H1 (cell line): ENCODE measurements at places on chromosomes 5 and 9. TPM values are rescaled to one million over a fixed set of nuclear protein-coding genes. Genes with fewer than 3 reads are reported as not detected.

The TEX48 gene
- total RNA-seq: not detected in 2 replicates

The CD180 gene
- not detected in 2 replicates for total RNA-seq

The TAF11L10 gene
- total RNA-seq: not detected in 2 replicates

DNA sequence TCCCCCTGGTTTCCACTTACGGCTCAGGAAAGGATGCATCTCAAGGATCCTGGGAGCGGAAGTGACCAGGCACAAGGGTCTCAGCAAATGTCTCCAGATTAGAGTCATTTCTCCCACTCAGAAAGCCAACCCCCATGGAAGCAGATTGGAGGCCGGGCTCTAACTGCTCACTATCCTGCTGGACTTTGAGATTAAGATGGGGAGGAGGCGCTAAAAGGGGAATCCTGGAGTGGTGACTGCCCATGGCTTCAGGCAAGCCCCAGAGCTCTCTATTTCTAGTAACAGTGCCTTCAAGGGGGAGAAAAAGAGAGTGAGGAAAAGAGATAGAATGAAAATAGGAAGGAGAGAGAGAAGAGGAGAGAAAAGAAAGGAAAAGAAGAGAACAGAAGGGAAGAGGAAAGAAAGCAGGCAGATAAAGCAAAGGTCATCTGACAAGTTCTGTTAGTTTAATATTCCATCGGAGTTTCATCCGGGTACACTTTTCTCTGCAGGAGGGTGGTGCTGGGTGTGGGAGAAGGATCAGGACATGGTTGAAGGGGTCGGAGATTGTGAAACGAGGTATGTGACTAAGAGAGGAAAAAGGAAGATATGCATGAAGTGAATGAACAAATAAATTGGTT lies at the start of gene AGXT2:
AGXT2 (minus strand) TSS at position 165 of the 620 bp plus-strand sequence; CDS start at position 108, 57 bp downstream.
- DNase-seq: no peak

DNA sequence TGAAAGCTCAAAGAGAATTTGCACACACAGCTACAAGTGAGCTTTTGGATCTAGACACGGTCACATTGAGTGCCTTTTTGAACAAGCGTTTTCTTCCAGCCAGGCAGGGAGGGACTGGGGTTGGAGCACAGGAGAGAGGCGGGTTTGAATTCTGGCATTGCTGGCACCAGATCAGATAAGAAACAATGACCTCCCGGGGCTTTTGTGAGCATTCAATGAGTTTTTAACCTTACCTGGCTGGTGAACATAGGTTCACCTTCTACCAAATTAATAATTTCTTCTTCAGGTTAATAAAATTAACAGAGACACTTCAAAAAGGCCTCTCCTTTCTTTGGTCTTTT lies 312.9 kb upstream of the MSX2 start:
- DNase-seq: no peak
